ENCODE measurements at places on chromosomes 11 and 22. TPM values are rescaled to one million over a fixed set of nuclear protein-coding genes. Genes with fewer than 3 reads are reported as not detected.

MMP3 gene
- not detected for total RNA-seq

TMA7B gene
- total RNA-seq, result not detected

ST3GAL4 gene
- total RNA-seq, result 13.2 TPM

MMP7 gene
- total RNA-seq, result 0.43 TPM

MYOD1 gene
- total RNA-seq, result not detected

FXYD6 gene
- total RNA-seq, result 11.3 TPM

SLC5A12 gene
- total RNA-seq, result not detected

All from dermis lymphatic vessel endothelial cell (primary cell).